Large intestine (tissue), 12 donors: ENCODE measurements at places on chromosomes 7 and 10. TPM values are rescaled to one million over a fixed set of nuclear protein-coding genes. Genes with fewer than 3 reads are reported as not detected.

TACR2 gene
- polyA plus RNA-seq: 8.2 TPM

ANKRD2 gene
- 0.13 TPM for polyA plus RNA-seq

CFTR gene
- 53.1 TPM for polyA plus RNA-seq

BMPER gene
- polyA plus RNA-seq: 4.9 TPM

KCNMA1 gene
- polyA plus RNA-seq: 19.6 TPM

OPN4 gene
- not detected for polyA plus RNA-seq
